ENCODE measurements at places on chromosomes 16 and 17.

GRCh38 chr16:10033556-10033955 lies 148.7 kb downstream of the GRIN2A start:
- DNase-seq = no peak

GRCh38 chr17:3668279-3669084 lies at the start of the genes EMC6 and TAX1BP3:
Gene EMC6 (plus strand): TSS chr17:3668812. CDS start chr17:3669147, 335 bp downstream.
Gene TAX1BP3 (minus strand): TSS chr17:3668578. CDS start chr17:3668526, 52 bp downstream.
- DNase-seq = peak; percentile 96

DNA sequence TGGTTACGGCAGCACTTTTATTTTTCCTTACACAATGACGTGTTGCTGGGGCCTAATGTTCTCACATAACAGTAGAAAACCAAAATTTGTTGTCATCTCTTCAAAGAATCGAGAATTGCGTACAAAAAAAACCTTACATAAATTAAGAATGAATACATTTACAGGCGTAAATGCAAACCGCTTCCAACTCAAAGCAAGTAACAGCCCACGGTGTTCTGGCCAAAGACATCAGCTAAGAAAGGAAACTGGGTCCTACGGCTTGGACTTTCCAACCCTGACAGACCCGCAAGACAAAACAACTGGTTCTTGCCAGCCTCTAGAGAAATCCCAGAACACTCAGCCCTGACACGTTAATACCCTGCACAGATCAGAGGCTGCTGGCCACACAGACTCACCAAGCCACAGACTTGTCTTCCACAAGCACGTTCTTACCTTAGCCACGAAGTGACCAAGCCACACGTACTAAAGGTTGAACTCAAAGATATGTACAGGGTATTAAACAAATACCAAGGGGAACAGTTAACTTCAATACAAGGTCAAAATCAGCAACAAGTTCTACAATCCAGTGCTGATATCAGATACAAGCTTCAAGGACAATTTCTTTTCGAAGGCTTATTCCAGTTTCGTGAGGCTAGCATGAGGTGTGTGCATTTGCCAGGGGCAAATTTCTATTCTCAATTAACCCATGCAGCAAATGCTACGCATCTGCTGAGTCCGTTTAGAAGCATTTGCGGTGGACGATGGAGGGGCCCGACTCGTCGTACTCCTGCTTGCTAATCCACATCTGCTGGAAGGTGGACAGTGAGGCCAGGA lies 2.4 kb downstream of the ACTG1 start:
- no peak for DNase-seq

- no peak for DNase-seq
Observed at GRCh38 chr17:45688353-45688752, 95.8 kb upstream of the CRHR1 start.

GRCh38 chr16:82671741-82672140 lies 45.0 kb downstream of the CDH13 start:
- no peak for DNase-seq

GRCh38 chr17:43917348-43918025 lies 10.2 kb upstream of the MPP2 start:
- DNase-seq = no peak
